ENCODE measurements at places on chromosomes 12 and 14.
A peak's percentile ranks its signal among the peaks of the same experiment; 100 is the strongest.

DNA sequence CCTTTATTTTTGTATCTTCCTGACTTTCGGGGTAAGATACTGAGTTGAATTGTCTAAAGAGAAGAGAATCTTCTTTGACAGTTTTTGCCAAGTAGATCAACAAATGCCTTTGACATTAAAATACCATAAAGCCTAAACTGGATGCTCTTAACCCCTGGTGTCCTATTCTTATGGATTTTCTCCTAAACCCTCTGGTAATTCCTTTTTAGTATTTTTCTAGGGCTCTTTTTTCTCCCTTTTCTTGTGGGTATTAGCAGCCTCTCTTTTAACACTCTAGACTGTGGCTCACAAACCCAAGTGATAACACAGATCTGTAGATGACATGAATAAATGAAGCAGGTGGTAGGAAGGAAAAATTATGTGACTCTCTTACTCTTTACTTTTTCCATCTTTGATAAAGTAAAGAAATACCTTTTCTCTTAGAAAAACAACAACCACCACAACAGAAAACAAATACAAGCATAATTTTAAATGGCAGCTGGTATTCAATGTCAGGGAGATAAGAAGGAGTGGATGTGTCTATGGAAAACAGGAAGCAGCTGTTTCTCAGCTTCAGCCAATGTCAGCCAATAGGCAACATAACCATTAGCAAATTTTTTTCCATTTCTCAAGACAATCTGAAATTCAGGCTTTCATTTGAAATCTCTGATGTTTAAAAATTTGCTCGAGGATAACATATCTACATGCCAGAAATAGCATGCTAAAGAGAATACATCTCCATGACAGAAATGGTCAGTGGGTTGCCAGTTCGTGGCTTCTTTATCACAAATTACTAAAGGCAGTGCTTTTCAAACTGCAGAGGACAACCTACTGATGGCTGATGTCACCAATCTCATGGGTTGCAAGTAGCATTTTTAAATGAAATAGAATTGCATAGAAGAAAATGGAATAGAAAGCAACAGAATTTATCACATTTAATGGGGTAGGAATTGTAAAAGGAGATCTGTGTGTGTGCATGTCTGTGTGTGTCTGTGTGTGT is 123.1 kb upstream of the KRR1 start:
- DNase-seq = no peak

DNA sequence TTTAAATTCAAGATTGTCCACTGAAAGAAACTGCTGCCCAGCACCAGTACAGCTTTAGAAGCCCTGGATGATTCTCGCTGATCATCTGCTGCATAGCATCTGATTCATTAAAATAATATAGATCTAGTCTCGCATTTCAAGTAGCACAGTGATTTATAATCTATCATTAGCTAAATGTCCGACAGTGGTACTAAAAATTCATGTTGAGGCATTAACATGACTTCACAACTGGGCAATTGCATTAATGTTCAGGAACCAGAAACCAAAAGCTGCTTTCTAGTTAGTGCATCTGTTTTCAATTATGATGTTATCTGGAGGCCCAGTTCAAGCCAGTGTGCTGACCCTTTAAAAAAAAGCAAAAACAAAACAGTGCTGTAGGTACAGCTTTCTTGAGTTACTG is 1987.2 kb upstream of the SEL1L start:
- DNase-seq = peak; percentile 41

DNA sequence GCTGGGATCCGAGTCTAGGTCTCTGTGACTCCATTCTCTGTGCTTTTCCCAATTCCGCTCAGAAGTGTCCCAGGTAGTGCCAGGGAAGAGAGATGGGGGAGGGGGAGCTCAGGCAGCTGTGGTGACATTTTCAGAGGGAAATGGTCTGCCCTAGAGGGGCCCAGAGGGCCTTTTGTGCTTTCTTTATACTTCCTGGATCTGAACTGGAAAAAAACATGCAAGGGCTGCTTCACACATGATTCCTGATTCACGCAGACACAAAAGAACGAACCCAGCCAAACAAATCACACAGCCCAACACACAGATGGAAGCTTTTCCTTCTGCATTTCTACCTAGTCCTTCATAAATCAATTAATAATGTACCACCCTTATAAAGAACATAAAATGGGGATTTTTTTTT is 26.5 kb downstream of the GPR68 start:
- DNase-seq = no peak

GRCh38 chr12:130017591-130018449 is 114.0 kb upstream of the TMEM132D start:
- no peak for DNase-seq

DNA sequence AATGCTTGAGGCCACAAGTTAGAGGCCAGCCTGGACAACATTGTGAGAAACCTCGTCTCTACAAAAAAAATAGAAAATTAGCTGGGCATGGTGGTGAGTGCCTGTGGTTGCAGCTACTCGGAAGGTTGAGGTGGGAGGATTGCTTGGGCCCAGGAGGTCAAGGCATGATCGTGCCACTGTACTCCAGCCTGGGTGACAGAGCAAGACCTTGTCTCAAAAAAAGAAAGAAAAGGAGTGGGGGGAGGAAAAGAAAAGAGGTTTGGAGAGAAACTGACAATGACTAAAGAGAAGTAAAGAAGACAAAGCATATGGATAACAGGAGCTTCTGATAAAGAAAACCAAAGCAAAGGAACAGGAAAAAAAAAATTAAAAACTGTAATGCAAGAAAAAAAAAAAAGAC is 37.4 kb upstream of the SELPLG start:
- DNase-seq = no peak

DNA sequence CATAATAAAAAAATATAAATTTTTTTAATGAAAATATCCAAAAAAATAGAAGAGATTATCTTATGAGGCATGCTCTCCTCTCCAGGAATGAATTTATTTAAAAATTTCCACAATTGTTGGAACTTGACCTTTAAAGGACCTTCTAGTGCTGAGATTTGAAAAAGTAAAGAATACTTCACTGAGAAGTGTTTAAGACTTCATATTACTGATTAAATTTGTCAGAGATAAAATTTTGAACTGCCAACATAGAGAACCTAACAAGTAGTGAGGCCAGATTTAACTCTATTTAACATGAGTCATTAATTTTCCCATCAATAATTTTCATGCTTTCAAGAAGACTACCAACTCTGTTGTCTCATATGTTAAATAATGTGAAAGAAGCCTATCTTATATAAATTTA is 14.5 kb downstream of the CAPRIN2 start:
- DNase-seq = no peak

- DNase-seq = no peak
Observed at GRCh38 chr12:104131609-104132008, 6.4 kb downstream of the NFYB start.

- DNase-seq = no peak
Observed at GRCh38 chr12:76976777-76977382, 88.5 kb downstream of the E2F7 start.

GRCh38 chr14:95701846-95702221 is 12.1 kb downstream of the TCL1A start:
- DNase-seq = no peak

DNA sequence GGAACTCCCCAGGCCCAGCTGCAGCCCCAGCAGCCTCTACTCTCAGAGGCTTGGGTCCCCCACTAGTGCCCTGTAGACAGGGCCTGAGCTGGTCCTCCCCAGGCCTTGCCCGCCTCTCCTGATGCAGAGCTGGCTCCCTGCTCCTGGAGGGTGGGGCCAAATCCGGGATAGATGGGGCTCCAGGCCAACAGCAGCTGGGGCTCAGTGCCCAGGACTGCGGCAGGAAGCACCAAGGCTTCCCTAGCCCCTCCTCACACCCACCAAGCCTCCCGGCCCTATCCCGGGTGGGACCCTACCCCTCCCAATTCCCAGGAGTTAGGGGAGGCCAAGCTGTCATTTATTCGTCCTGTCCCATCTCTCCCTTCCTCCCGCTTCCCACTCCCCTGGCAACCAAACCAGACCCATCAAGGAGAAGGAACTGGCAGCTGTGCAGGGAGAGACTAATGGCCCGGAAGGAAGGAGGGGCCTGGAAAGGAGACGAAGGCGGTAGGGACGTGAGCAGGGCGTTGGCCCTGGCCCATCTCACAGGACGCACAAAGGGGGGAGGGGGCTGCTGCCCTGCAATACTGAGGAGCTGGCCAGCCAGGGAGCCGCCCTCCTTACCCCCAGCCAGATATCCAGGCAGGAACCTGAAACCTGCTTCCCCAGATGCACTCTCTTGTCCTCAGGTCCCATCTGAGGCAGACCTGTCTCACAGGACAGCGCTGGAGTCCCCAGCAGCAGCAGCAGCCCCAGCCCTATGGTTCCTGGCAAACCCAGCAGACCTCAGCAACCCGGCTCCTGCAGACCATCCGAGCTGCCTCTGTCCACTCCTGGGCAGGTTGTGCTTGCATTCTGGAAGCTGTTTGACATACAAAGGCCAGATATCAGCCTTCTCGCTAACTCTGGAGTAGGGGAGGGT is 1.6 kb upstream of the PRPH start:
- DNase-seq = no peak

GRCh38 chr14:96400495-96400894 is 8.6 kb downstream of the AK7 start:
- no peak for DNase-seq

GRCh38 chr12:52180971-52181628 is 10.7 kb downstream of the KRT80 start:
- DNase-seq = no peak

DNA sequence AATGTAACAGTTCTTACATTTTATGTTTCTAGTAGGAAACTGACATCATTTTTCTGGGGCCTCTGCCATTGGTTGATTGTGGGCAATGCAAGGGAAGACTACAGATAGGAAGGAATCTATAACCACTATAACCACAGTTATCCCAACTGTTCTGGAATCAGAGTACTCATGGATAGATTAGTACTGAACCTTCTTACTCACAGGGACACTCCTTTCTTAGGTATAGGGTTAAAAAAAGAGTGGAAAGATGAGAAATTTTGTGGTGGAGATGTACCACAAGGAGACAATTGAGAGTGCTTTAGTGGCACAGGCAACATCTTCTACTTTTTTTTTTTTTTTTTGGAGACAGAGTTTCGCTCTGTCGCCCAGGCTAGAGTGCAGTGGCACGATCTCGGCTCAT is 21.0 kb downstream of the TMEM116 start:
- no peak for DNase-seq

GRCh38 chr14:72164420-72165228 is 232.4 kb downstream of the RGS6 start:
- DNase-seq = no peak

DNA sequence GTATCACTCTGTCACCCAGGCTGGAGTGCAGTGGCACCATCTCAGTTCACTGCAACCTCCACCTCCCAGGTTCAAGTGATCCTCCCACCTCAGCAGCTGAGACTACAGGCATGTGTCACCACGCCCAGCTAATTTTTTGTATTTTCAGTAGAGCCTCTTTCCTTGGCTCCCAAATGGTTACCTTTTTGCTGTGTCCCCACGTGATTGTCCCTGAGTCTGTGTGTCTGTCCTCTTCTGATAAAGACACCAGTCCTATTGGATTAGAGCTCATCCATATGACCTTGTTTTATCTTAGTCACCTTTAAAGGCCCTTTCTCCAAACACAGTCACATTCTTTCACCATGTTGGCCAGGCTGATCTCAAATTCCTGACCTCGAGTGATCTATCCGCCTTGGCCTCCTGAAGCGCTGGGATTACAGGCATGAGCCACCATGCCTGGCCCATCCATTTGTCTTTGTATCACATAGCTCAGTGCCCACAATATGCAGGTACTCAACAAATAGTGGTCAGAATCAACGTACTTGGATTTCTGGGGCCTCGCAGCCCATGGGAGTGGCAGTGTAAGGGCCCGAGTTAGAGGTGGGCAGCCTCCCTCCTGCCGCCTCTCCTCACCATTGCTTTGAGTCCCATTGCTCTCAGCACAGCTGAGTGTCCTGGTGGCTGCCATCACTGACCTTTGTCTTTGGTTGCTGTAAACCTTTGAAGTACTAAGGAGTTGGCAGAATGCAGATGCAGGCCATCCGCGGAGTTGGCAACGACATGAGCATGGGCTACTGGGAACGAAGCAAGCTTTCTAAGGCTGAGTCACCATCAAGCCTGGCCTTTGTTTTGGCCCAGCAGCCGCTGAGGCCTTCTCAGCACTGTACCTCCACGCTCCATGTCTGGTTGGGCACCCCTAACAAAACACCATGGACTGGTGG is 9.3 kb downstream of the TPCN1 start:
- DNase-seq = no peak

Measured in HTR-8/SVneo (cell line).